G401 (cell line): ENCODE measurements at places on chromosomes 5 and 9. TPM values are rescaled to one million over a fixed set of nuclear protein-coding genes. Genes with fewer than 3 reads are reported as not detected.

GRCh38 chr9:13266167-13266566 is 13.3 kb downstream of the MPDZ start:
- peak; percentile 31 for DNase-seq

DNA sequence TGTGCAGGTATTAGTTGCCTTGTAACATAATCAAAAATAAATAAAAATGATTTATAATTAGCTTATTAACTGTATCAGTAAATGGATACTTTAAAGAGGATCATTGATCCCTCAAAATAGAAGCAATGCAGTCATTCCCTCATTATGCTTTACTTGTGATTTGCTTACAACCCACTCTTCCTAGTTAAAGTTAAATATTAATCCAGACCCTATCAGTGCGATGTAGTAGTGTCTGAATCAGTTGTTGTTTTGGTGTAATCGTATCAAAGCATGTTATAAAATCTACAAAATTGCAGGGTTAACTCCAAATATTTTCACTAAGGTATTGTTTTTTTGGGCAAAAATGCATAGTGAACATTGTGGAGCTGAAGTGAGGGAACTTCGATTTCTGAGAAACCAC is 17.6 kb downstream of the TENT4A start:
- DNase-seq: no peak

IL7R gene
- not detected in 2 replicates for total RNA-seq

DNA sequence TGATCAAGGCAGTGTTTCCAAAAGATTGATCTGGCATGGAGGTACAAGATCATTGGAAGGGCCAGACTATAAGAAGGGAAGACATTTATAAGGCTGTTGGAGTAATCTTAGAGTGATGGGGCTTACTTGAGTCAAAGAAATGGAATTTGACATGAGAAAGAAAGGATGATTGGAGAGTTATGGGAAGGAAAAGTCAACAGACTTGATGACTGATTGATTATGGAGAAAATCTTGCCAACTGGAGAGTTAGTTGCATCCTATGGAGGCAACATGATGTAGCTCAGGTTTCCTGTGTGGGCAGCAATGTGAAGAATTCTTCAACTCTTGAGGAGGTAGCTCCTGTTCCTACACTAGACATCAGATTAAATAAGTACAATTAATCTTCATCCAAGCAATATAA is 10.9 kb upstream of the MAST4 start:
- no peak for DNase-seq

PCDHGA7 gene
- total RNA-seq: not detected in 2 replicates

DNA sequence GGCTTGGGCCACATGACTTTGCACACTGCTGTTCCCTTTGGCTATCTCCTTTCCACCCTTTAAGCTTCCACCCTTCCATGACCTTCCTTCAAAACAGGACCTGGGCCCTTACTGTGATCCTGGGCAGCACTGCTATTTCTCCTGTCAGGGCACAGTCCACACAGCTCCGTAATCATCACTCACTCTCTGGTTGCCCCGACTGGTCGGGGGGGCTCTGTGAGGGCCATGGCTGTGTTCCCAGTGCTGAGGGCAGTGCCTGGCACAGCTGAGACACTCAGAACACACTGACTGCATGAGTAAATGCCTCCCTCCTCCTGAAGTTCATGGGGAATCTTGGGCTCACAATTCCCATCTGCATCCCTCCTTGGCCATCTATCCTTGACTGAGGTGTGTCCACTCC is 12.2 kb downstream of the TRAF1 start:
- no peak for DNase-seq

DNA sequence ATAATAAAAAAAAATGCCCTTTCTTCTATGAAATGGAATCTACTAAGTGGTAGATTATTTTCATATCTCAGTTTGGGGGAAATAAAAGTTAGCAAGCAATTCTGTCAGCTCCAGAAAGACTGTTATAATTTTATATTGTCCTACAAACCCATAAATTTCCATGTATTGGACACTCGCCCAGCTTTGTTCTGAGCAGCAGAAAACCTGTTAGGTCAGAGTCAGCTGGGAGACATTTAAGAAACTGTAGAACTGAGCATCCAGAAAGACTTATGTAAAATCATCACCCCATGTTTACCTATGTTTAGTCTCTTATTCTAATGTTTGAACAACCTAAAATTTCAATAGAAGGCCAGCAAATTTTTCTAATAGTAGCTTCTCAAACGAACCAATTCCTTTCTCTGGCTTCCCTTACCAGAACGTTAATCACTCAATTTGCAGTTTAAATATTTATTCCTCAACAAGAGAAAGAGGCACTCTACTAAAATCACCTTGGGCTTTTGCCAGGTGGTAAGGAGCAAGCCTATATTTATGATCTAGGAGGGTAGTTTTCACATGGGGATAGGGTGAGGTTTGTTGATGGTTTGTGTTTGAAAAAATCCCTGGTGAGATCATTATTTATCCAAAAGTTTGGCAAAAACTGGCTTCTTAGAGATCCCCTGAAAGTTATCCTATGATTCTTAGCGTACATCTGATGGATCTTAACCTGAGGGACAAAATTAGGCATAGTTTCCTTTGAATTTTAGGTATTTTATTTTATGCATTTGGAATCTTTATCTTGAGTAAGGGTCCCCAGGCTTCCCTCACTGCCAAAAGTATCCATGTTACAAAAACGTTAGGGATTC is 34.4 kb downstream of the MACROH2A1 start:
- DNase-seq: no peak

DNA sequence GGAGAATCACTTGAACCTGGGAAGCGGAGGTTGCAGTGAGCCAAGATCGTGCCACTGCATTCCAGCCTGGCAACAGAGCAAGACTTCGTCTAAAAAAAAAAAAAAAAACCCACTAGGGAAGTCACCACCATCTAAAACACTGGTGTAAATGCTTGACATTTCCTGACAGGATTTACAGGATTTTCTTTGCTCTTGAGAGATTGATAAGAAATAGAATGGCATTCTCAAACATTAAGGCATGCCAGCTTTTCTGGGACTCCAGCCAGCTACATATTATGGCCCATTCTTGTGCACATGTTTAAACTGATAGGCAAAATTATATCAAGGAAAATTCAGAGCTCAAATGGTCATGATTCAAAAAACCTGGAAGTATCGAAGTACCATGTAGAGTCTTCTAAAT is 28.7 kb downstream of the GTF3C4 start:
- no peak for DNase-seq

DNA sequence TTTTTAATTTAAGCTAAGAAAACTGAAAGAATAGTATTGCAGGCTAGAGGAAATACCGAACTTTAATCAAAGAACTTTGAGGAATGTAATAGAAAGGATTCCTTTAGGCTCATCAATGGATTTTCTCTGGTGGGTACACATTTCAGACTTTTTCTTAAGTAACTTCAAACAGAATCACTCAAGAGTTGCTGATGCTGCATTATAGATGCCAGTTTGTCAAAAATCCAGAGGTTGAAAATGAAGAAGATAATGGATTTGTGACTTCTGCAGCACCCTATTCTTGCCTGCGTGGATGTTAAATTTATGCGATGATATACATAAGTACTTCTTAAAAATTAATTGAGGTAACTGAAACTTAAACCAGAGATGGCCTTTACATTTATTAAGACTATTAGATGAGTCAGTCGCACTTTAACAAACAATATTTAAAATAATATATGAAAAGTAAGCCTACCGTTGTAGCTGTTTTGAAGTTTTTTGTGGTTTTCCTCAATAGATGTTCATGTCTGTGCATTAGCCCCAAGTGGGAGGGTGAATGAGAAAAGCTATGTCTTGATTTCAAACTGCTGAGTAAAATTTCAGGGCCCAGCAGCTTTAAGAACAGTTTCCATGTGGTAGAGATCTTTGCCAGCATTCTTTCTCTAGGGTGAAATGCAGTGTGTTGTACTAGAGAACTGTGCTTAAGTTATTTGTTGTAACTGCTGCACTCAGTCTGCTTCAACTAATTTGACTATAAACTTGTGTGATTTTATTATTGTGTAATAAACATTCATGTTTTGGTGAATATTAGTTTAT is at the start of gene OGN:
Gene OGN, minus strand, starts transcription at position 537 of the 795 bp plus-strand sequence. CDS start 1,171 bp downstream, outside the sequence.
- DNase-seq: no peak

- no peak for DNase-seq
Observed at GRCh38 chr9:136045595-136046553, 49.2 kb downstream of the NACC2 start.

LECT2 gene
- total RNA-seq: not detected in 2 replicates

DNA sequence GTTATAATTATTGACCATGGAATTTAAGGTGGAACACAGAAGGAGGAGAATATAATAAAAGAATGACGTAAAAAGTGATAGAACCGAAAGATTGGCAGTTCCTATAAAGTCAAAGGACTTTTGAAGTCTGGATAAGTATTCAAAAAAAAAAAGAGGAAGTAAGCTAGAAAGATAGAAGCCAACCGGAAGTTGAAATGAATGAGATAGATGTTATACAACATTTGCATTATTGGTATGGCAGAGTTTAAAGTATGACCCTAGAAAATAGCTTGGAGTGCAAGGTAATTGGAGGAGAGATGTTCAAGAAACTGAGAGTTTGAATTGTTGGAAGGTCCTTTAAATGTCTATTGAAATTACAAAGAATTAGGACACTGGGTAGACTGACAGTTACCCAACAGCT is 293.6 kb downstream of the FER start:
- DNase-seq: no peak

DNA sequence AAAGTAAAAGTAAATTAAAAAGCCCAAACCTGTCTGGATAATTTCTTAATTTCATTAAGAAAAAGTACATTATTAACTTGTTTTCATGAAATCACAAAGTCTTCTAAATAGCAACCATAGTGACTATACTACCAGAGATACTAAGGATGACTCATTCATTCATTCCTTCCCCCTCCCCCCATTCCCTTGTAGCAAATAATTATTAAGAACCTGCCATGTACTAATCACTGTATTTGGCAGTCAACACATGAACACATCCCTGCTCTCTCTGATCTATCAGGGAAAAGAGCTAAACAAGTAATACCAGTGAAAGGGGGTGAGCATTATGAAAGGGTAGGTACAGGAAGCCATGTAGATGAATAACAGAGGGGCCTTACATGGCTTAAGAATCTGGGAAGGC is 203.9 kb downstream of the CWC27 start:
- DNase-seq: no peak

GRCh38 chr5:113574417-113574816 is 60.9 kb downstream of the YTHDC2 start:
- peak; percentile 17 for DNase-seq

DNA sequence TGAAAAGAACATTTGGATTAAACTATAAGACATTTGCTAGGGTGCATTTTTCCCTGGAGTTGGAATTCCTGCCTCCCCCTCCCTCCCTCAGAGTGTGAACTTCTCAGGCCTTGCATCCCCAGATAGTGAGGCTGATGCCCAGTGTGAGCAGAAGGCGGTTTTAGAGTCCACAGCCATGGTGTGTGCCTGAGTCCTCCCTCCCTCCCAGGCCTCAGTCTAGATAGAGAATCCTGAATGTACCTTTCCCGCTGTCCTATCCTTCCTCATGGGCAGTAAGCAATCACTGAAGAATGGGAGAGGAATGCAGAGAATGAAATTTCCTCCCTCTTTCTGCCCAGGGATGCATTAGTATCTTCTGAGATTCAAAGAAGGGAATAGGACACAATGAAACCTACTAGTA is 108.5 kb downstream of the RASGRF2 start:
- no peak for DNase-seq

DNA sequence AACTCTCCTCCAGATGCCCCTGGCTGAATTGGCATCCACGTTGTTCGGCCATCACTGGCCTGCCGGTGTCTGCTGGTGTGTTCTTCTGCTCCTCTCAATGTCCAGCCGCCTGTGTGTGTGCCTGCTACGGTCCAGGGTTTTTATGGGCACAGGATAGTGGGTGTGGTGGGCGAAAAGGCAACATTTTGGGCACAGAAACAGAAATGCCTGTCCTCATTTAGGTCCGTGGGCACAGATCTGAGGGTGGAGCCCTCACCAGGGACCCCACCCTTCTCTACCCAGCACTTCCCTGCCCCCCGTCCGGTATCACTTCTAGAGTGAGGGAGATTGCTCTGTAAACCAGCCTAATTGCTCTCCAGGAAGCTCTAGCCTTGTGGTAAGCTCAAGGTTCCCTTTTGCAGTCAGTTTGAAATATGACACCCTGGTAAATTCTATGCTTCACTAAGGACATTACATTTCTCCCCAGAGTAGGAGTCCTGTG is 410.1 kb downstream of the MAT2B start:
- DNase-seq: no peak

SLC6A19 gene
- total RNA-seq: 0.37 and 1.0 TPM in 2 replicates

DNA sequence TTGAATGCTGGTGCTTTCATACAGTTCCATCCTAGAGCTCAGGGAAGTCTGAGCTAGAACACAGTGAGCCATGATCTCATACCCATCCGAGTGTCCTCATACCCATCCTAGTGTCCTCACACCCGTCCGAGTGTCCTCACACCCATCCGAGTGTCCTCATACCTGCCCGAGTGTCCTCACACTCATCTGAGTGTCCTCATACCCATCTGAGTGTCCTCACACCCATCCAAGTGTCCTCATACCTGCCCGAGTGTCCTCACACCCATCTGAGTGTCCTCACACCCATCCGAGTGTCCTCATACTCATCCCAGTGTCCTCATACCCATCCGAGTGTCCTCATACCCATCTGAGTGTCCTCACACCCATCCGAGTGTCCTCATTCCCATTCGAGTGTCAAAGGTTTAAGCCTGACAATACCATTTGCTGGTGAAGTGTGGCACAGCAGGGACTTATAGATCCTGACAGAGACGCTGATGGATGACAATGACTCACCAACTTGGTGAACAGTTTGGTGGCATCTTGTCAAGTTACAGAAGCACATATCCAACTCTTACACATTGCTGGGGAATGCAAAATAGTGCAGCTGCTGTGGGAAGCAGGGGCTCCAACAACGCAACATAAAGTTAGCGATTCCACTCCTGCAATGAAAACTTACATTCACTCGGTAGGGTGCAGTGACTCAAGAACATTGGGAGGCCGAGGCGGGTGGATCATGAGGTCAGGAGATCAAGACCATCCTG is 77.0 kb upstream of the COL5A1 start:
- DNase-seq: no peak

RAB24 gene
- 24.6 and 25.1 TPM in 2 replicates for total RNA-seq

DNA sequence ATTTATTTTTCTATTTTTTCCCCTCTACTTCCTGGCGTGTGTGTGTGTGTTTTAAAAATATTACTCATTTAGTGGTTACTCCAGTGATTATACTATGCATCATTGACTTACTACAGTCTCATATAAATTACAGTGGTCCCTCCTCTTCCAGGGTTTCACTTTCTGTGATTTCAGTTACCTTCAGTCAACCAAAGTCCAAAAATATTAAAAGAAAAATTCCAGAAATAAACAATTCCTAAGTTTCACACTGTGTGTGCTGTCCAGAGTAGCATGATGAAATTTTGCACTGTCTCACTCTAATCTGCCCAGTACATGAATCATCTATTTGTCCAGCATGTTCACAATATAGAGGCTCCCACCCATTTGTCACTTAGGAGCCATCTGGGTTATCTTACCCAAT is 47.4 kb upstream of the CCDC112 start:
- DNase-seq: no peak

MYMK gene
- 0.64 TPM in 1 of 2 replicates, not detected in the other for total RNA-seq

GRCh38 chr5:106459541-106459940 is 1211.2 kb downstream of the EFNA5 start:
- no peak for DNase-seq

- no peak for DNase-seq
Observed at GRCh38 chr9:90124961-90125360, 517.7 kb downstream of the DIRAS2 start.
